ENCODE measurements at places on chromosomes 7 and 10. TPM values are rescaled to one million over a fixed set of nuclear protein-coding genes. Genes with fewer than 3 reads are reported as not detected.

DNA sequence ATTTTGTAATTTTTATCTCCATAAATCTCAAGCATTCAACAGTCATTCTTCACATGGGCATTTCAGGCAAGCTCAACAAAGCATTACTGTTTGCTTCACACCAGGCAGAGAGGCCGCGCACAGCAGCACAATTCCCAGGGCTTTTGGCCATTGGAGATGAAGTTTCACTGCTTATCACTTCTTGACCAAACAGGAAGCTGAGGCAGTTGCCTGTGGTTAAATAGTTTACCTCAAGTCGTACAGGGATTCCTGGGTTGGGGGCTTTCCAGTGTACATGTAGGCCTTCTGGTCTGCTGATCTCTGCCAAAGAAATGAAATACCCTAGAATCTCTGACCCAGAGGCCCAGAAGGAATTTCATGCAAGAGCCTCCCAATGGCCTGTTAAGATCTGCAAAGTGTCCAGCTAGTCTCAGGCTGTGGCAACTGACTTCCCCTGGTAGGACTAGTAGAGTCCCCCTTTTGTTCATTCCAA is 11.2 kb upstream of the PRDX3 start:
- no peak overlapping the region for H3K4me3 ChIP-seq
- no peaks in the 10 kb centered on the region for H3K36me3 ChIP-seq
- DNase-seq: no peak
- H3K4me1 ChIP-seq: peaks cover 3% of the 10 kb centered on the region
- H3K27me3 ChIP-seq: no peaks in the 10 kb centered on the region

KCP gene
- 0.92 TPM for total RNA-seq

GPR146 gene
- 11.9 TPM for total RNA-seq

ATXN7L1 gene
- total RNA-seq: 43.6 TPM

NCF1 gene
- 9.4 TPM for total RNA-seq
